ENCODE measurements at places on chromosomes 6 and 20. TPM values are rescaled to one million over a fixed set of nuclear protein-coding genes. Genes with fewer than 3 reads are reported as not detected.

DNA sequence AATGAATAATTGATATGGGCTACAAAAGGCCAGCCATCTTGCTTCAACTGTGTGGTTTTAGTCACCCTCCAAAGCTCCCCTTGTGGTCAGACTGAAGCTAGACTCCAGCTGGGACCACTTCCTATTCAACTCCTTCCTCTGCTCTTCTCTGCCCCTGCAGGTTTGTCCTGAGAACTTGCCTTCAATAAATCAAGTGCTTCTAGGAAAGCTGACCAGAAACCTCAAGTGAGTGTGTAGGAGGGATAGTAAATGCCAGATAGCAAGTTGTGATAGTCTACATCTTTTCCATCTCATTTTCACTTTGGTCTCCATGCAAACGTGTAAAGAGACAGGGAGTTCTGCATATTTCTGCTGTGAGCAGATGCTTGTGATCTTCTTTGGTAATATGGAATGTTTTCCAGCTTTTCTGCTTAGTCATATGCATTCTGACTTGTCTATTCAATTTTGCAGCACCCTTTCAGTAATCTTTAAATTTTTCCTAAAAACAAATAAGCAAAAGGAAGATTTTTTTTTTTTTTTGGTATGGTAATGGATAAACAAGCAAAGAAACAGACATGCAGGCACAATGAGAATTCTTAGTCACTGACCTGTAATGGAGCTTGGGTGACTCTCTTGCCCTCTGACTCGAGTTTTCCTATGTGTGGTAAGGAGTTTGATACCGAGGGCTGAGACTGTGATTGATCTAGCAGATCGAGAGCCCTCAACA is 201.3 kb upstream of the BTBD3 start:
- H3K4me1 ChIP-seq, result no peaks in the 10 kb centered on the region
- no peak overlapping the region for H3K27ac ChIP-seq
- no peak overlapping the region for H3K4me3 ChIP-seq
- no peak for DNase-seq
- no peaks in the 10 kb centered on the region for H3K27me3 ChIP-seq

GRCh38 chr6:158756977-158757752 is 62.0 kb downstream of the EZR start:
- H3K27ac ChIP-seq, result no peak overlapping the region
- H3K4me3 ChIP-seq, result no peak overlapping the region
- no peaks in the 10 kb centered on the region for H3K27me3 ChIP-seq
- H3K36me3 ChIP-seq, result no peaks in the 10 kb centered on the region

DNA sequence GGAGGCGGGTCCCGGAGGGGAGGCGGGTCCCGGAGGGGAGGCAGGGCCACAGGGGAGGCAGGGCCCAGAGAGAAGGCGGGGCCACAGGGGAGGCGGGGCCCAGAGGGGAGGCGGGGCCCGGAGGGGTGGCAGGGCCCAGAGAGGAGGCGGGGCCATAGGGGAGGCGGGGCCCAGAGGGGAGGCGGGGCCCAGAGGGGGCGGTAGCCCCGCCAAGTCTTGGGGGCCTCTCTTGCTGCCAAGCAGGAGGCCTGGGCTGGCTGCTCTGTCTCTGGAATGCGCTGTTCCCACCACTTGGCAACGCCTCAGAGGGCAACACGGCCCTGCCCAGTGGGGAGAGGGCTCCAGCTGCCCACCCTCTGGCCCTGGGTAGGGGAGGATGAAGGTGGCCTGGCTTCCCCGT is 80.5 kb downstream of the YTHDF1 start:
- DNase-seq, result no peak
- H3K4me1 ChIP-seq, result no peaks in the 10 kb centered on the region
- H3K27ac ChIP-seq, result no peak overlapping the region
- H3K36me3 ChIP-seq, result no peaks in the 10 kb centered on the region

DNA sequence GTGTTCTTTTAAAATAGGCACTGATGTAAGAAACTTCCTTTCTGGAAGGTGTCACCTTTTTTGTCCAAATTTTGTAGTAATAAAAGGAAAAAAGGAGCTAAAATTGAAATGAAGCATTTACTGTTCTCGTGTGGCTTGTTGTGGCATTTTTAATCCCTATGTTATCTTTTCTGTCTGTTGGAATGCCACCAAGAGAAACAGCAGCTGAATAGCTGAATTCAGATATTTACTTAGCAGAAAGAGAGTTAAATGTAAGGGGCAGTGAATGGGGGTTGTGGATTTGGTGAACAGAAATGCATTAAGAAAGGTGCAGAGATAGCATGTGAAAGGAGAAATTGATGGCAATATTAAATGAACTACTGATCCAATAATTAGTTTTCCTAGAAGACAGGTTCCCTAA is 573.6 kb upstream of the EPHA7 start:
- H3K27ac ChIP-seq, result no peak overlapping the region
- H3K27me3 ChIP-seq, result no peaks in the 10 kb centered on the region
- no peaks in the 10 kb centered on the region for H3K36me3 ChIP-seq
- DNase-seq, result no peak

The FOXA2 gene
- 1.3 TPM for total RNA-seq

The SLC24A3 gene
- total RNA-seq, result 18.6 TPM

DNA sequence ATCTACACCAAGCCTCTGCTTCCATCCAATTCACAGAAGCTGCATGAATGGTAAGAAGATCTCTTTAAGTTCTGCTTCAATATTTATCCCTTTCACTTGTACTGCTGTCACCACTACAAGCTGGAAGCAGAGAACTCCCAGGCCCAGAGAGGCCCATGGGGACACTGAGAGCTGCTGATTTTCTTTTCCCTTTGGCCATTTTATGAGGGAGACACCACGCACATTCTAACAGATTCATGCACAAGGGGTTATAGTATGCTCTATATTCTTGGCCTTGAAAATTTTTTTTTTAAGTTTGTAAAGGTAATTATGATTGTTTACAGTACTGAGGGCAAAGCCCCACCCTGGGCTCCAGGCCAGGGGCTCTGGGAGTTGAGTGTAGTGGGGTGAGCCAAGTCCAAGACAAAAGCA is 88.4 kb downstream of the MYB start:
- no peaks in the 10 kb centered on the region for H3K36me3 ChIP-seq
- no peaks in the 10 kb centered on the region for H3K27me3 ChIP-seq
- no peak for DNase-seq
- no peak overlapping the region for H3K27ac ChIP-seq
- no peaks in the 10 kb centered on the region for H3K4me1 ChIP-seq

GRCh38 chr6:128483472-128484135 is 36.8 kb downstream of the PTPRK start:
- H3K4me1 ChIP-seq, result peaks cover 7% of the 10 kb centered on the region
- H3K4me3 ChIP-seq, result no peak overlapping the region
- H3K36me3 ChIP-seq, result no peaks in the 10 kb centered on the region
- H3K27ac ChIP-seq, result no peak overlapping the region
- DNase-seq, result no peak

DNA sequence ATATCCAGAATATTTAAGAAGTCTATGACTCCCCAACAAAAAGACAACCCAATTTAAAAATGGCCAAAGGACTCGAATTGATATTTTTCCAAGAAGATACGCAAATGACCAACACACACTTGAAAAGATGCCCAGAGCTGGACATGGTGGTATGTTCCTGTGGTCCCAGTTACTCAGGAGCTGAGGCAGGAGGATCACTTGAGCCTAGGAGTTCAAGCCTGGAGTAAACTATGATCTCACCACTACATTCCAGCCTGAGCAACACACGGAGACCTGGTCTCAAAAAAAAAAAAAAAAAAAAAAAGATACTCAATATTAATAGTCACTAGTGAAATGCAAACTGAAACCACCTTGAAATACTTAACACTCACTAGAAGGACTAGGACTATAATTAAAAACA is 12.2 kb upstream of the ARMC2 start:
- H3K4me3 ChIP-seq, result no peak overlapping the region
- H3K27me3 ChIP-seq, result no peaks in the 10 kb centered on the region
- H3K27ac ChIP-seq, result no peak overlapping the region
- H3K4me1 ChIP-seq, result no peaks in the 10 kb centered on the region
- H3K36me3 ChIP-seq, result no peaks in the 10 kb centered on the region
- no peak for DNase-seq

DNA sequence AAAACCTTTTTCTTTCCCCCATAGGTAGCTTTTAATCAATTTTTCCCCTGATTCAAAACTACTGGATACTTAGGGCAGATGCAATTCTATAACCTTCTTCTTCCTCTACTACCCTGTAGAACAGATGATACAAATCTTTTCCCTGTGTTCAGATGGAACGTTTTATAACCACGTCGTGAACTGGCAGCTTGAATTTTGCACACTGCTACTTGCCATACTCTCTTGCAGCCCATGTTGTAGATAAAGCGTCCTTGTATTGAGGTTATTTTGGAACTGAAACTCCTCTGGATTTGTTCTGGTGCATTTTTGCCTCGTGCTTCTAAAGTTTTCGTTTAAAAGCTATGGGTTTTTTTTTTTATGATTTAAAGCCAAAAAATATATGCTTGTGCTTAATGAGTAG is 440.2 kb downstream of the RFPL4B start:
- no peak overlapping the region for H3K4me3 ChIP-seq
- no peak for DNase-seq
- no peaks in the 10 kb centered on the region for H3K27me3 ChIP-seq
- no peaks in the 10 kb centered on the region for H3K4me1 ChIP-seq

The SSTR4 gene
- total RNA-seq, result not detected

The CNKSR3 gene
- total RNA-seq, result 8.6 TPM

GRCh38 chr6:73560182-73560732 is 39.4 kb upstream of the EEF1A1 start:
- H3K27me3 ChIP-seq, result no peaks in the 10 kb centered on the region
- no peaks in the 10 kb centered on the region for H3K36me3 ChIP-seq
- H3K4me1 ChIP-seq, result peaks cover 1% of the 10 kb centered on the region
- no peak overlapping the region for H3K27ac ChIP-seq
- no peak for DNase-seq
- no peak overlapping the region for H3K4me3 ChIP-seq

GRCh38 chr6:137937834-137938233 is 70.8 kb downstream of the TNFAIP3 start:
- no peak overlapping the region for H3K27ac ChIP-seq
- H3K36me3 ChIP-seq, result no peaks in the 10 kb centered on the region
- H3K4me1 ChIP-seq, result no peaks in the 10 kb centered on the region
- H3K4me3 ChIP-seq, result no peak overlapping the region
- DNase-seq, result no peak
- H3K27me3 ChIP-seq, result no peaks in the 10 kb centered on the region

GRCh38 chr6:63475707-63476106 is 96.6 kb upstream of the LOC128125822 start:
- H3K4me3 ChIP-seq, result no peak overlapping the region
- DNase-seq, result no peak
- H3K27me3 ChIP-seq, result no peaks in the 10 kb centered on the region

The PPIL6 gene
- total RNA-seq, result 10.9 TPM

DNA sequence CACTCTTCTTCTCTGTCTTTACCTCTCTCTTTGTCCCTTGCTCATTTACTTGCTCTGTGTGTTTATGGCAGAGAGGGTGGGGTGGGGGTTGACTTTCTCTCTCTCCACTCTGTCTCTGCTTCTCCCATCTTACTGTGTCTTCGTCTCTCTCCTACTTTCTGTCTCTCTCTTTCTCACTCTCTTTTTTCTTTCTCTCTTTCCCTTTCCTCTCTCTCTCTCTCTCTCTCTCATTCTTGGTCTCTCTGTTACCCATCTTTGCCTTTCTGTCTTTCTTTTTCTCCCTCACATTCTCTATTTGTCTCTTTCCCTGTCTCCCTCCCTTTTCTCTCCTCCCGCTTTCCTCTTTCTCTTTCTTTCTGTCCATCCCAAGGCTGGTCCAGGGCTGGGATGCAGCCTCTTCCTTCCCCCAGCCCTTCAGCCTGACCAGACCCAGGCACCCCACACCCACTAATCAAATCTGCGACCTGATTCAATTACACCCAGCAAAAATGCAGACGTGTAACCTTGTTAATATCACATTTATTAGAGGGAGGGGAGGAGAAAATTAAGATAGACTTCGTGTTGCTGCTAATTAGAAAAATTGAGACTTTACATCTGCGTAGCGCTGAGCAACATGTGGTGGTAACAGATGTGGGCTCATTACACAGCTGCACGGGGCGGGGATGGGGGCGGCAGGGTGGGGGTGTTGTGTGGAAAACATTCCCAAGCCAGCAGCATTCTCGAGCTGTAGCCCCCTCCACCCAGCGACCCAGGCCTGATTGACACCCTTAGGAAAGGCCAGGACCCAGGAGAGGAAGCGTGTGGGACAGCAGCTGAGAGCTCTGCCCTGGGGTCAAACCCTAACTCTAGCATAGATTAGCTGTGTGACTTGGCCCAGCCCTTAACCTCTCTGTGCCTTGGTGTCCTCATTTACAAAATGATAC is 124.9 kb upstream of the MAFB start:
- no peak for DNase-seq
- H3K36me3 ChIP-seq, result no peaks in the 10 kb centered on the region
- no peak overlapping the region for H3K27ac ChIP-seq
- no peaks in the 10 kb centered on the region for H3K4me1 ChIP-seq

- no peak overlapping the region for H3K4me3 ChIP-seq
- no peaks in the 10 kb centered on the region for H3K27me3 ChIP-seq
- H3K4me1 ChIP-seq, result no peaks in the 10 kb centered on the region
- H3K36me3 ChIP-seq, result no peaks in the 10 kb centered on the region
- H3K27ac ChIP-seq, result no peak overlapping the region
- DNase-seq, result no peak
Measured at GRCh38 chr6:72552938-72553337, 68.9 kb upstream of the KCNQ5 start.
